ENCODE measurements at places on chromosomes 4 and X.

DNA sequence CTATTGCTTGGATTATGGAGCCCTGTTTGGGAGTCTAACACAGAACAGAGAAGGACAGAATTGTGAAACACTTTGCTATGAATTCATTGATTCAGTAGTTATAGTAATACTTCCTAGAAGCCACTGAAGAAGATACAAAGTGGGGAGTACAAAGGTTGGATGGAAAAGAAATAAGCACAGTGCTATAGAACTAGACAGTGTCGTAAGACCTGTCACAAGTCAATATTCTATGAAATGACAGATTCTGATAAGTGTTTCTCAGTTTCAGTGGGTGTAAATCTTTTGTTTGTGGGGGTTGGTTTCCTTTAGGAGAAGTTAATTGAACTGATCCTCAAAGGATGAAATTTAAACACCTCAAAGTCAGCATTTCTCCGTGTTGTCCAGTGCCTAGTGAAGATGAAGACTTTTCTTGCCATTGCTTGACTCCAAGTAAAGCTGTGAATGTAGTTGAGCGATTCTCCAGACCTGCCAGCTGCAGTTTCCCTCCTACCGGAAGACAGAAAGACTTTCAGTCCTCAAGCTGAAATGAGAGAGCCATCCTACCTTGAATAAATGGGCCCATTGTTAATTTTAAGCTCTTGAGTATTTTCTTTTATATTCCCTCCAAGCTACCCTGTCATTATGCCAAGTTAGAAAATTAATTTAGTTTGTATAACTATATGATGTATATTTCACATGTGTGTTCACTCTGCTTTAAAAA is 7.9 kb downstream of the PDLIM5 start:
- no peak for DNase-seq

DNA sequence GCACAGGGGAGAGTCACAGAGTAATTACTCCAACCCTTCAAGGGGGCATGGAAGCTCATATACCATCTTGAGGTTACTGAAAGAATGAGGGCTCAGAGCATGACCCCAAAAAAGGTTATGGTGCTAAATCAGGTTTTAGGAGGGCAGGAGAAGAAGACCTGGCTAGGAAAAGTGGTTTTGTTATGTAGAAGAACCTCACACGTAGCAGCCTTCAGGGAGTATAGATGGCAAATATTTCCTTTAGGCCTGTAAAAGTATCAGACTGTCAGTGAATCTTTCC is 102.0 kb upstream of the PDE5A start:
- DNase-seq = no peak

DNA sequence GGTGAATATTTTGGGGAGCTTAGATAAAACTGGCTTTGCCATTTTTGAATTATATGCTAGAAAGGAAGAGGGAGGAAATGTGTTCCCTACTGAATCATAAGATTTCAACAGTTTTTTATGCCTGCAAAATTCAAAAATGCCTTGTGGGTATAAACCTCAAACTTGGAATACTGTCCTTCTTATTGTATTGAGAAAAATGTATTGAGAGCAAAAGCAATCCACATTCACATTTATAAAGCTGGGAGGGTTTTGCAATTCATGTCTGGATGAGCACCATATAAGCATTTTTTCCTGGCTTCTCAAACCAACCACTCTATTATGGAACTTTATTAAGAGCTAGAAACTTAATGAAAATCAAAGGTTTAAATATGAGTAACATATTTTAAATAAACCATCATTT is 289.8 kb downstream of the PCDH7 start:
- DNase-seq = no peak

- DNase-seq = no peak
Measured at GRCh38 chr4:22485737-22486136, 30.1 kb downstream of the ADGRA3 start.

GRCh38 chr4:138865765-138866164 is 149.8 kb upstream of the NOCT start:
- no peak for DNase-seq

- peak; percentile 57 for DNase-seq
Measured at GRCh38 chr4:102625232-102625930, 124.2 kb downstream of the NFKB1 start.

DNA sequence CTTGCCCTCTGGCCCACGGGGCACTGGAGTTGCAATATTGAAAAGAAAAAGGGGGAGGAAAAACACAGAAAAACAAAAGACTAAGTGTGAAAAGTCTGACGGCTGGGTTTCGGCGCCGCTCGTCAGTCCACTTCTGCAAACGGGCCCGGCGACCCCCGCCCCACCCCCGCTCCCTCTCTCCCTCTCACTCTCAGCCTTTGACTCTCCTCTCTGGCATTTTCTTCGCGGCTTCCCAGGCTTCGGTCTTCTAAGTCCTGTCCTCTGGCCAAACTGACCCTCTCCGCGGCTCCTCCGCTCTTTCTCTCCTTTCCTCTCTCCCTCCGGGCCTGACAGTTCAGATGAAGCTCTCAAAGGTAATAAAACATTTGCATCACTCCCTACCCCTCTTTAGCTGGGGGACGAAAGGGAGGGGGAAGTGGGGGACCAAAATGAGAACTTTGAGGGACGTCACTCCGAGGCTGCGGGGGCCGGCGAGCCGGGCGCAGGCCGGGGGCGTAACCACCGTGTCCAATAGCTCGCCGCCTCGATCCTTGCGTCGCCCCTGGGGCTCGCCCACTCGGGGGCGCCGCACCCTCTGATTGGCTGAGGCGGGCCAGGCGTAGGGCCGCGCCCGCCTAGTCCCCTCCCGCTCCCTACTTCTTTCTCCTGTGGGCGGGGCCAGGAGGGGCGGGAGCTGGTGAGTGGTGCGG is at the start of gene NKX6-1:
Gene NKX6-1 (minus strand): TSS at position 358 of the 689 bp plus-strand sequence. CDS start 1,064 bp downstream, outside the sequence.
- peak; percentile 67 for DNase-seq

DNA sequence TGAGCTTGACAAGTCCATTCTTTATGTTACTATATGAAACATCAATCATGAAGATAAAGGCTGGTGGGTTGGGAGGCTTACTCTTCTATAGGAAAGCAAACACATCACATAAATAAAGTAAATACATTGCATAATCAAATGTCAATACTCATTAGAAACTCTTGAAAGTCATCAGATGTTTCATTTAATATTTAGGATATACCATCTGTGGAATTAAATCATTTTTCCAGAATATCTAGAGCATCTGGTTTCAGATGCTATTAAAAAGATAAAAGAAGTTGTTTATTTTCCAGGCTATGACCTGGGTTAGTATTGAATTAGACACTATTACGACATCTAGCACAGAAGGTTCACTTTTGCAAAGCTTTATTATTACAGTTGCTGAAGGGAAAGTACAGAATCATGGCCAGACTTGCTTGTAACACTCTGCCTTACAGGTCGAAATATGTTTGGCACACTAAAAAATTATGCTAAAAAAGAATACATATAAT is 72.6 kb downstream of the METTL14 start:
- DNase-seq = no peak

DNA sequence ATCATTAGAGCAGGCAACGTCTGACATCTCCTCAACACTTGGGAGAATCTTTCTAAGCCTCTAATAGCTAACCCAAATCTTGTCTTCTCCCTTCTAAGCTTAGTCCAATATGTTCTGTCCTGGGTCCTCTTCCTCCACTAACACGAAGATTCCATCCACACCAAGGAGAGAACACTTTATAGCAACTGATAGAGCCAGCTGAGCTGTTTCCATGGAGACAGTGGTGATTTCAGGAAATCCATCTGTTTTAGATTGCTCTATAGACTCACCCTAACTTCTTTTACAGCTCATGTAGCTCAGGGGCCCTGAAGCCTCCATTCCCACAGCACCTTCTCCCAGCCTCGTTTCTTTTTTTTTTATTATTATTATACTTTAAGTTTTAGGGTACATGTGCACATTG is 37.4 kb downstream of the SCD5 start:
- DNase-seq = no peak

DNA sequence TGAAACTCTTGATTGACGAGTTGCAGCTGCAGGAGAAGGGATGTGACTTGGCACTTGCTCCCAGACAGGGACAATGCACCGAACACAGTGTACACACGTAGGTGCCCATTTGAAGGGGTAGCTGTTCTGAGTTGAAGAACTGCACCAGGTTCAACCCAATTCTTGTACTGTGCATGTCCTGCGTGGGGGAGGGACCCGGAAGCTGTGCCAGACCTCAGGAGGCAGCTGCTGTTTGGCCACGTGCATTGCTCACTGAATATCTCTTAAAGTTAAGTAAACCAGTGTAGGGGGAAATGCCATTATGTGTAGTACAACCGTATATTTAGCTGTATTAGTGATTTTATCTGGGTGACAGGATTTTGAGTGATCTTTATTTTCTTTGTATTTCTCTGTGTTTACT is 12.0 kb upstream of the RBBP7 start:
- DNase-seq = peak; percentile 10

GRCh38 chrX:120585702-120586101 is 18.2 kb upstream of the MCTS1 start:
- no peak for DNase-seq

GRCh38 chr4:8910822-8911315 is 39.2 kb upstream of the HMX1 start:
- DNase-seq = no peak

DNA sequence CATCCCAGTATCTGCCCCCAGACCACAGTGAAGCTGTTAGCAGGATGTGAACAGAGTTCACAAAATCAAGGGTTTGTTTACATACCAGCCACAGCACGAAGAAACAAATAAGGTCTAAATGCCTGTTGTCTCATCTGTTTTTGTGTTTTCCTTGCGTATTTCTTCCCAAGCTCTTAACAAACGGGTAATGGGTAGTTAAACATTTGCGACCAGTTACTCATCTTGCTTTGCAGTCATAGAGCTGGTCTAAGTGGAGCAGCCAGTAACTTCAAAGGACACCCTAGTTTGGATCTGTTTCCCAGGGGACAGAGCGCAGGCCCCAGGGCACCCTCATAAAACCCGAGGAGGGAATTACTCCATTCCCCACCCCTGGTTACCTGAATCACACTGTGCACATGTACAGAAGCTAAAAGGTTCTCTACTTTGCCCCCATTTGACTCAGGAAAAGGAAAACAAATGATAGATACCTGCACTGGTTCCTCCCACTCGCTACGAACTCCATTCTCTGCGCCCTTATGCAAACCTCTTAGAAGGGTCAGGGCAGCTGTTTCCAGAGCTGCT is 68.8 kb downstream of the MAML3 start:
- DNase-seq = no peak

GRCh38 chr4:147735413-147736301 is 3.8 kb downstream of the ARHGAP10 start:
- no peak for DNase-seq

- no peak for DNase-seq
Measured at GRCh38 chrX:16635596-16635995, 14.4 kb upstream of the S100G start.

DNA sequence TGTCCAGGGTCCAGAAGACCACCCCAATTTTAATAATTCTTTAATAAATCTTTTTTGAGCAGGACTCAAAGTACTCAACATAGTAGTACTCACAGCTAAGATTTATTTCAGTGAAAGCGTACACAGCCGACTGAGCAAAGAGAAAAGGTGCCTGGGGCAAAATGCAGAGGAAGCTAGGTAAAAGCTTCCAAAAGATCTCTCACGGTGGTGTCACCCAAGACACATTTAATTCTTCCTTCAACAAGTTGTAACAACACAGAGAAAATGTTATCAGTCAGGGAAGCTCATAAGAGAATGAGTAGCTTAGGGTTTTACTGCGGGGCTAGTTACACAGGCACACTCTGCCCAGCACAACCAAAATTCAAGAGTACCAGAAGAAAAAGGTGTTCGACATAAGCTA is 201.1 kb downstream of the OPHN1 start:
- no peak for DNase-seq

DNA sequence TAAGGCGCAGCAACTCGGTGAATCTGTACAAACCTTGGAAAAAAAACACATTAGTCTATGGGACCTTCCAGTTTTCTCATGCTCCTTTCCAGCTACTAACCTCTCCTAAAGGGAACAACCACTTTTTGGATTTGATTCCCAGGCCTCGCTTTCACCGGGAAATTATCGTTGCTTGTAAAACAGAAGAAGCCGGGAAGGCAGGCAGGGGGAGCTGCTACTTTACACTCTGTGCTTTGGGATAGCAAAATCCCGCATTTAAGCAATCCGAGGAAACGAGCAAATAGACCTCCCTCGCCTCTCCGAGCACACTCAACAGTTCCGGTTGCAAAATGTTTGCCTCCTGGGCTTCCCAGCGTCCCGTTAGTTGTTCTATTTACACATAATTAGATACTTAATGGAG is 1.2 kb downstream of the CD38 start:
- DNase-seq = peak; percentile 28

GRCh38 chr4:25085671-25086070 is 54.9 kb upstream of the LGI2 start:
- peak; percentile 85 for DNase-seq

DNA sequence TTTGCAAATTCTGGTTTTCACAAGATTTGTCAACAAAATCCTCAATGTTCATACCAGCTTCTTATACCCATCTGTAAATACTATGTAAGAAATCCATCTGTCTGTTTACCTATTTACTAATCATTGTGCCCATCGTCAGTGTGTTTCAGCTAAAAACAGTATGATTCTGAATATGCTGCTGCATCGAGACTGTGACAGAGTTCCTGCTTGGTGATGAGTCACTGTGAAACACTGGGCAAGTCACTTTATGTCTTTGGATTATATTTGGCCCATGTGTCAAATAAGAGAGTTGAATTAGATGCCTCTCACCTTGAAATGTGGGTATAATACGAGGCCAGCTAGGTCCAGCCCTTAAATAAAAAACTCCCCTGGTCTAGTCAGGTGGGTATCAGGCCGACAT is 79.3 kb downstream of the CBLL2 start:
- DNase-seq = no peak

DNA sequence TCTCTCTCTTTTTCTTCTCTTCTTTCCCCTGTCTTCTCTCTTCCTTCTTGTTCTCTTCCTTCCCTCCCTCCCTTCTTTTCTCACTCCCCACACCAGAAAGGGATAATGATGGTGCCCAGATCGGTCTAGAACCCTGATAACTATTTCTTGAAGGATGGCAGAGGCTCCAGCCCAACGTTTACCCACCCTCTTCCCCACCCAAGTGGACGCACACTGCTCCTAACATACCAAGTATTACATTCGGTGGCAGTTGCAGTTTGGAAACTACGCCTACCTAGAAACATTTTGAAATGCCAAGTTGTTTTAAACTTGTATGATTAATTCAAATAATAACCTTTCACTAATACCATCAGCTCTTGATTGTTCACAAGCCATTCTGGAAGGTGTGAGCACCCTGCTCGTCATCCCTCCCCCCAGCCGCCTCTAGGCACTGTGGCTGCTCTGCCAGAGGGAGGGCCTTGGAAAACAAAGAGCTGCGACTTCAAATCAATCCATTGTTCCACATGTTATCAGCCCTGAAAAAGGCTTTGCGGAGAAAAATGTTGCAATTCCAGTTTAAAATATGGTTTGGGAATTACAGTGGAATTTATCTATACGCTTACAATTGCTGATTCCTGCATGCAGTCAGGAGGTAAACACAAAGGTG is 1017.5 kb upstream of the TENM3 start:
- DNase-seq = no peak

DNA sequence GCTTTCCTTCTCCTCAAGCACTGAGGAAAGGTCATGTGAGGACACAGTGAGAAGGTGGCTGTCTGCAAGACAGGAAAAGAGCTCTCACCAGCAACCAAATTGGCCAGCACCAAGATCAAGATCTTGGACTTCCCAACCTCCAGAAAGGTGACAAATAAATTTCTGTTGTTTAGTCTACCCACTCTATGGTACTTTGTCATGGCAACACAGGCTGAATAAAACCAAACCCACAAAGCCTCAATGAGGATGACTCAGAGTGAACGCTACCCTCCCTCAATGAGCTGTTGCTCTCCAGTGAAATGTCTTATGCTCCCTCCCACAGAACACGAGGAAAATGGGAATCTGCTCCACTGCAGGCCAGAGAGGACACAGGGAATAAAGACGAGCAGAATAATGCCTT is 244.1 kb downstream of the RAB28 start:
- no peak for DNase-seq
